Activated CD4-positive, alpha-beta T cell treated with anti-CD3 and anti-CD28 coated beads, Interleukin-2, amount 50 U/mL, for 1 hour (primary cell): ENCODE measurements at places on chromosomes 1 and 21.

GRCh38 chr1:156832434-156832833 is 15.8 kb upstream of the SH2D2A start:
- no peak for DNase-seq

DNA sequence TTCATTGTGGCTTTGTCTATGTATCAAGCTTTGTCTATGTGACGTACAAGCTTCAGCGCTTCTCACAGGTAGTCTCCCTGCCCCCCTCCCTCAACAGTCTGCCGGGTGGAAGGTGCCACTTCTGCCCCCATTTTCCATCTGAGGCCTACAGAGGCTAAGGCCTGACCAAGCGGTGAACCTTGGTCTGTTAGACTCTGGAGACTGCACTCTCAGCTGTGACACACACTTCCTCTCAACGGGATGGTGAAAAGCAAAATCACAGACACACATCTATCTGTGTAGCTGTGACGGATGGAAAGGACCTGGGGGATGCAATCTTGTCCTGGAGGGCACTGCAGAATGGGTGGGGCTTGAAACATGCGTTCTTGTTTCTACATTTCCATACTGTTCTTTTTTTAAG is 152.9 kb upstream of the EDN2 start:
- no peak for DNase-seq

GRCh38 chr1:113103048-113103447 is 30.1 kb downstream of the LRIG2 start:
- no peak for DNase-seq

DNA sequence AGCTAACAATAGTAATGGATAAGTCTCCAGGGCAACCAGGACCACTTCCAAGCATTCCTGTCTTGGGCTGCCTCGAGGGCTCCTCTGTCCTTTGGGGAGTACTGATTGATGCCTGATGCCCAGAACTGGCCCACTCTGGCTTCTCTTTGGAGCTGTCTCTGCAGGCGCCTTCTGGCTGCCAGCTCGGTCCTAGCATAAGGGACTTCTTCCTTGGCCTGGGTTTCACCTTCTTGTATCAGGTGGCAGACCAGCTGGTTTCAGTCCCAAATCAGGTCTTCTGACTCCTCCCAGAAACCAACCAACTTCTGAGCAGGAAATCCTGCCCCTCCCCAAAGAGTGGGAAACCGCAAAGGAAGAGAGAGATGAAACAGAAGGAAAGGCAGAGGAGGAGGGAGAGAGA is 10.6 kb downstream of the G0S2 start:
- no peak for DNase-seq

GRCh38 chr1:55244476-55245099 is 29.4 kb upstream of the USP24 start:
- no peak for DNase-seq

DNA sequence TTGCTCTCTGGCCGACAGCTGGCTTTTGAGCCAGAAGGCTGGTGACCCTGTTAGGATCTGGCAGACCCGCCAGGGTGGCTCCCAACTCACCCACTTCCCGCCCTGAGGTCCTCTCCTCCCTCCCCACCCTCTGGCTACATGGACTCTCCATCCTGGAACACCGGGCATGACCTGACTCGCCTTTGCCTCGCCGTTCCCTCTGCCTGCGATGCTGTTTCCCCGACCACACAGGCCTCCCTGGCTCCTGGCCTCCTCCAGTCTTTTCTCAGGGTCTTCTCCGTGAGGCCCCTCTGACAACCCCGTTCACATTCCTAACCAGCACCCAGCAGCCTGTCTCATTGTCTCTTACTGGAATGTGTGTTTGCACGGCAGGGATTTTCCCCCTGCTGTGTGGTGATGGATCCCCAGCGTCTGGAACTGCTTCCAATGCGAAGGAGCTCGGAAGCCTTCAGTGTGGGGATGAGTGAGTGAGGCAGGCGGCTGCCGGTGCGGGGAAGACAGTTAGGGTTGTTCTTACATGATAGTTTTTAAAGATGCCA is 46.0 kb upstream of the POFUT2 start:
- no peak for DNase-seq

DNA sequence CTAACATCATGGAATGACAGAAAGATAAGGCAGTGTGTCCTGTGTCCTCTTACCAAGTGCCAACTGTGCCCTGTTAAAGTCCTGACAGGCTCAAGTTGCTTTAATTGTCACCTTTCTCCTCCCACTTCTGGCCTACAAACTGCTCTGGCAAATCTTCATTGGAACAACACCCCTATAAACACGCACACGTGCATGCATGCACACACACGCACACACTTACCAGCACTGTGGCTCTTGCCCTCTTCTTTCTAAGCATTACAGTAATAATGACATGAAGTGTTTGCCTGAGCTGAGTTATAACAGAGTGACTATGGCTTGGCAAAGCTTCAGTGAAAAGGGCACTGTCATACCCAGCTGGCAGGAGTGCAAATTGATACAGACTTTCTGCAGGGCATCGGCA is 82.3 kb upstream of the SYT6 start:
- no peak for DNase-seq

DNA sequence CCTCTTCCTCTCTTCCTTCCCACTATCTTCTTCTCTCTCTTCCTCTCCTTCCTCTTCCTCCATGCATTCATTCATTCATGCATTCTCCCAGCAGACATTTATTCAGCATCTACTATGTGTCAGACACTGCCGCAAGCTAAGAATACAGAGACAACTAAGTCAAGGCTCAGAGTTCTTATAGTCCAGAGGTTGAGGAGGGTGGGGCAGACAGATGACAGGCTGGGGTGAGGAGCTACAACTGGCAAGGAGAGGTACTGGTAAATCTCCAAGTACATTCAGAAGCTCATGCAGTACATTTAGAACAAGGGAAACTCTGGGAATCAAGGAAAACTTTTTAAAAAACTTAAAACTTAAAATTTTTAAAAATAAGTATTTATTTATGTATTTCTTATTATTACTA is 56.4 kb upstream of the FMOD start:
- no peak for DNase-seq

DNA sequence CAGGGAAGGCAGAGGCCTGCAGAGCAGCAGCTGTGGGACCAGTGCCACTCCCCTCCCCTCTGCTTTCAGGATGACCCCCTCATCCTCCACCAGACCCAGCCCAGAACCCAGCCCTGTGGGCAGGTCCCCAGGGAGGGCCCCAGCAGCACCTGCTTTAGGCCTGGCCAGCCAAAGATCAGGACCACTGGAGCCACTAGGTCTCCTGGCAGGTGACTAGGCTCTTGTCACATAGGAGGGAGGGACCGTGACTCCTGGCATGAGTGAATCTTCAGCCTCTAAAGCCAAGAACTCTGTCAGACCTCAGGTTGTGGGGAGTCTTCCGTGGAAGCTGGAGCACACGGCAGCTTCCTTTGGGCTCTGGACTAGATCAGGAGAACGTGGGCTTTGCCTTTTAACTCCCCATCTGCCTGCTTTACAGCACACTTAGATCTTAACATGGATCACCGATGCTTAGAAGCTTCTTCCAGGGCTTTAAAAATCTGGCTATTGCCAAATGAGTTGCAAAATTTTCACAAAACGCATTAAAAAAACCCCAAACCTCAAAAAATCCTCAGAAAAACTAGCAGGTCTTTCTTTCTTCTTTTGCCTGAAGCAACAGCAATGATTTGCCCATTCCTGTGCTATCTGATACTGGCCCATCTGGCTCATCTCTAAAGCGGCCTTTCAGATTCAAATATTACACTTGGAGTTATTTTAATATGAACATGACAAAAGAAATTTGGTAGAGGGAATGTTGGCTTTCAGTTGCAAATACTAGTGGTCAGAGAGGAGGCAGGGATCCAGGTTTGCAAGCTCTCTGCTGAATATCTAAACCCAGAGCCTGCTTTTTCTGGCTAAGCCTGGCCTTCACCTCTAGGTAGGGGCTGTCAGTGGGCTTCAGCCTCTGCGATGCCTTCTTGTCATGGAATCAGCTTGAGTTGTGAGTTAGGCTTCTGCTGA is 235.2 kb downstream of the SDCCAG8 start:
- DNase-seq = no peak

- DNase-seq = no peak
These were observed 21.9 kb downstream of the ZYG11B start for GRCh38 chr1:52748119-52748518.

GRCh38 chr1:24878775-24879742 is 51.0 kb downstream of the RUNX3 start:
- no peak for DNase-seq

DNA sequence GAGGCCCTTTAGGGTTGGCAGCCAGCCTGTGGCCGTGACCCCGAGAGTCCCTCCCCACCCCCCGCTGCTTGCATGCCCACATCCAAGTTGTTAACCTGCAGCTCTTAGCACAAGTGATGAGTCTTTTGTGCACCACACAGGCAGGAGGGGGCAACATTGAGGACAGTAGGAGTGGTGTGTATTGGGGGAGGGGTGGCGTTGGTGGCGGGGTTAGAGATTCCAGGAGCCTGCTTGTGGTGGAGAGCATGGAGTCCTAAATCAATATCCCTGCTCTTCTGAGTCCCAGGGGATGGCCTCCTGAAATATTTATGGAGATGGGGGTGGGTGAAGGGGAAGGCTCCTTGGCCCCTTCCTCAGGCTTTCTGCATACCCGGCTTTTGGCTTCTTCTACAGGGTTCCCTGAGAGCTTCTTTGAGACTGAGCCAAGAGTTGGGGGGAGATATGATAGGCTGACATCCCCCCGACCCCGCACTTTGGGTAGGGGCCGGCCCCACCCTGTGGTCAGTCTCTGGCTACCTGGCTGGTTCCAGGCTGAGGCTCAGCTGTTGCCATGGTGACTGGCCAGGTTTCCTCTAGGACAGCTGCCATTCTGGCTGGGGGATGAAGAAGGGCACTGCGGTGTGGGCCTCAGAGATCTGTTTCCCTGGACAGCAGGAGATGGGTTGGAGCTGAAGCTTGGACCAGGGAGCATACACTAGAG is 5.0 kb downstream of the CHRNB2 start:
- no peak for DNase-seq

GRCh38 chr1:27588256-27589232 is 15.4 kb downstream of the AHDC1 start:
- no peak for DNase-seq

DNA sequence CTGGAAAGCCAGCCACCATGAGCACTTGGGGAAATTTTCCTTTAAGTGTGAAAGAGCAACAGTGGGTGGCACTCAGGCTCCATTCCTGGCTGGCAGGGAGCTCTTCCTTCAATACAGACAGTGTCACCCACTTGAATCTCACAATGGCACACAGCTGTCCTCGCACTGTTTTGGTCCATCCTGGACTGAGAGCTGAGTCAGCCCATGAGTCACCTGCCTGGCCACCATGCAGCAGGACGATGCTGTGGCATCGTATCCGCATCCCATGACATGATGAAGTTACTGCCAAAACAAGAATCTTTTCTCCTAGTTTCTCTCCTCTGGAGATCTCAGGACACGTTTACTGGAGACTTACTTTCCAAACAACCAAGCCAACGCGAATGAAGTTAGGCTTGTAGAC is 6.0 kb downstream of the TMPRSS2 start:
- no peak for DNase-seq

DNA sequence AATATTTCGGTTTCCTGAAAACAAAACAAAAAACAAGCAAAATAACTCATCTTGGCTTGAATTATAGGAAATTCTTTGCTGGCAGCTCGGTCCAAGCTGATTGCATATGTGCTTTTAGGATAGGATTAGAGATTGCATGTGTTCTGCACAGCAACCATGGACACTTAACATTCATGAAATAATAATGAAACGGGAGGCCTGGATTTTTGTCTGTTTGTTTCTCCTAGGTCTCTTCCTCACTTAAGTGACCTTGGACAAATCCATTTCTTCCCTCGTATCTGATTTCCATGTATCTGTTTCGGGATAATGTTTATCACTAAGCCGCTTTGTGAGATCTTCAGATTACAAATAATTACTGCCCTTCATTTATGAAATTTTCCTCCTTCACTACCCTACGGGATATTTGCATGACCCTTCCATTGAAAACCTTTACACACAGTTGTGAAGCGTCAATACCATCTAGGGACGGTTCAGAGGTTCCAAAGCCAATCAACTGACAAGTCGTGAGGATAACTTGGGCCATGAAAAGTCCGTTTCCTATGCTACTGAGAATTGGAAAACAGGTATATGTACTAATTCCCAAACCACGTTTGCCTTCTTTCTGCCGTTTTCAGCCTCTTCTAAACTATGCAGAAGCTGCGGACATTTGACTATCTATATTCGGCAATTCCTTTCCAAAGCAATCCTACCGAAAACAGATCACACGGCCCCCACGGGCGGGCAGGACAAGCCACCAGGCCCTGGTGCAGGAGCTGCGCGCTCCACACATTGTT is 1.3 kb upstream of the H3-3A start:
- no peak for DNase-seq

DNA sequence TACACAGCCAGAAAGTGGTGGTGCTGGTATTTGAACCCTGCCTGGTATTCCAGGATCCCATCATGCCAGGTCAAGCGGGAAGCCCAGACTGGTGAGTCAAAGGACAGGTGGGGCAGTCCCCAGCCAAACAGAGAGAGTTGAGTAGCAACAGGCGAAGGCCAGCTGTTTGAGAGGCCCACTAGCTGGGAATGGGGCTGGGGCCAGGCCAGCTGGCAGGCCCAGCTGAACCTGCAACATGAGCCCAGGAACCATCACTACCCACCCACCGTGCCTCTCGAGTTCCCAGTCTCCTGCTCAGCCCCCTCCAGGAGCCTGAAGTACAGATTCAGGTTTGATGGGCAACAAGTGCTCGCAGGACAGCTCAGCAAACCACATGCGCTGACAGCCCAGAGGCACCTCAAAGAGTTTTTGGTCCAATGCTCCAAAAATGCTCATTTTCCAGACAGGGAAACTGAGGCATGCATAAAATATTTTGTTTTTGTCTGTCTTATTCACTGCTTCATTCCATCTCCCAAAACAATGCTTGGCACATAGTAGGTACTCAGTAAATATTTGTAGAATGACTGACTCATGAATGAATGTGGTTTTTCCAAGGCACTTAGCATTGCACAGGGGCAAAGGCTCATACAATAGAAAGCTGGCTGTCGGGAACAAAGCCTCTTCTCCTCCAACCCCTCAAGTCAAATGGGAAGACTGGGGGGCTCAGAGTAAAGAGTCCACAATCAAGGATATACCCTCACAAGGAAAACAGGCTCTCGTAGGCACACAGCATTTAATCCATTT is 42.5 kb upstream of the CLIC4 start:
- no peak for DNase-seq

- no peak for DNase-seq
These were observed 25.3 kb downstream of the KNCN start for GRCh38 chr1:46526013-46526690.

DNA sequence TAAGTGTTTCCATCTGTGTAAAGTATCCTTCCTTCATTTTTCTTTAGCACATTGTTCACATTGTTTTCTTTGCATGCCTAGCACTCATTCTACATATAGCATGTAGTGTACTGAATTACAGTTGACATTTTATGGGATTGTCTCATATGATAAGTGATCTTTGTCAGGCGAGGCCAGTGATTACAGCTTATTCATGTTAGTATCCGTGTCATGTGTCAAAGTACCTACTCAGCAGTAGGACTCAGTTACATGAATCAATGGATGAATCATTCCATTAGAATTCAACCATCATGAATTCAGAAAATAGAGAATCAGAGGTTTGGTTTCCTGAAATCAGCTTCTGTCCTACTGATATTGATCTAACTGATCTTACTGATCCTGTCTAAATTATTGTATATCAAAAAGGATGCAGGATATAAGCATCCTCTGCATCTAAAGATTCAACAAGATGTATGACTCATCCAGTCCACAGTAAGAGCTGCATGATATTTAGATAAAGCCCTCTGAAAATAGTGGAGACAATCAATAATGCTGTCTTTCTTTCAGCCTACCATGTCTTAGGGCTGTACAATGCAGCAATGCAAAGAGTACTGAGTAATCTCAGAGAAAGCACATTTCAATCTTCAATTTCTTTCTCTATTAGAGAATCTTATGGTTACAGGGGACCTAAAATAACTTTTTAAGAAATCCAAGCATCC is 20.7 kb upstream of the HRNR start:
- DNase-seq = no peak

- DNase-seq = no peak
These were observed 216.8 kb downstream of the KAZN start for GRCh38 chr1:14815175-14815877.
